ENCODE measurements at places on chromosomes 3 and 15.

DNA sequence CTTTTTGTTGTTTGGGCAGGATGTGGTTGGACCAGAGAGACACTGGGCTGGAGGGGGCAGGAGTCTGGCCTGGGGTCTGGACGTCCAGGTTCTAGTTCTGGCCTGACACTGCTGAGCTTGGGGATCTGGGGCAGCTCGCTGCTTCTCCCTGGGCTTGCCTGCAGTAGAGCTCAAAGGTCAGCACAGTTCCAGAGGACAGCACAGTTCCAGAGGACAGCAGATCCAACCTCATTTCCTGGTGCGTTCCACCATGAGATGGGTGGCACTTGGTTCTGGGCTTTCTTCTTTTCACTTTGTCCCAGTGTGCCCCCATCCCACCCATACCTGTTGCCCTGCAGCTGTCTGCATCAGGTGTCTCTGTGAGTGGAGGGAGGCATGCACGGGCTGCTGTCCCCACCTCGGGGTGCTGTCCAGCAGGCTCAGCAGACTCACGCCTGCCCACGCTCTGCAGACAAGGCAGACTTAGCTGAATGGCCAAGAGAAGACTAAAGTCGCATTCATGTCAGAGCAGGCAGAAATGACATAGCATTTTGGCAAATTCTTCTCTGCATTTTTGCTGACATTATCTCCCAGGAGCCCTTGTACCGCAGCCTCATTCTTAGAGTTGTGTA lies 16.7 kb downstream of the CACNA2D3 start:
- no peak for DNase-seq

DNA sequence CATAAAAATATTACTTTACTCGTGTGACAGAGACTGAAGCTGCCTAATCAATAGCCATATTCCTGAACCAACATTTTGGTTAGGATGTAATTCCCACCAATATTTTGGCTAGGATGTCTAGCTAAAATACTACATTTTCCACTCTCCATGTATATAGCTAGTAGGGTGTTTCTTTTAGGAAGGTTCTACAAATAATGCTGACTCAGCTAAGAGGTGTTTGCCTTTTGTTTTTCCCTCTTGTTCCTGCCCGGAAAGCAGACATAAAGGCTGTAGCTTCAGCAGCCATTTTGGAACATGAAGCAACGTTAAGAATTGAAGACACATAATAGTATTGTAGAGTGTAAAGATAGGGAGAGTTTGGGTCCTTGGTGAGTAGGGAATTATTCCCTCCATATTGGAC lies 187.3 kb upstream of the PDZRN3 start:
- DNase-seq: no peak

GRCh38 chr15:68812069-68812468 lies 8.6 kb downstream of the ANP32A start:
- DNase-seq: no peak

GRCh38 chr15:96053781-96054428 lies 276.6 kb upstream of the NR2F2 start:
- no peak for DNase-seq

DNA sequence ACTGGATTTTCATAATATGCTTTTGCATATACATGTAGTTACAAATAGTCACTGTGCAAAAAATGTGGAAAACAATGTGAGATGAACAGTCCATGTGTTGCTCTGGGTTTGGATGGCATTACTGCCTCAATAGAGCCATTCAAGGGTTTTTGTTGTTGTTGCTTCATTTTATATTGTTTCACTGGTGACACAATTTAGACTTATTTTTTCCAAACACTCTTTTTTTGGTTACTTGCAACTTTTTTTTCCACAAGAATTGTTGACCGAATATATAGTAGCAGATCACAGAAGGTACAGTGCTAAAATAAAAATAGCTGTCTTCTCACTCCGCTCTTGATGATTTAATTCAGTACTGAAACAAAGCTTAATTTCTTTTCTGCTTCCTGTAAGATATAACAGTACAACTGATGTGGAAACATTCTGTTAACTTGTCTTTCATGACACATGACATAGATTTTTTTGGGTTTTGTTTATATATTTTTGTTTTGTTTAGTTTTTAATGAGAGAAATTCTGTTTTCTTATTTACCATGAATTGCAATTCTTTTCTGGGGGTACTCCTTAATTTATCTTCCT lies 618.6 kb downstream of the NAALADL2 start:
- DNase-seq: no peak

DNA sequence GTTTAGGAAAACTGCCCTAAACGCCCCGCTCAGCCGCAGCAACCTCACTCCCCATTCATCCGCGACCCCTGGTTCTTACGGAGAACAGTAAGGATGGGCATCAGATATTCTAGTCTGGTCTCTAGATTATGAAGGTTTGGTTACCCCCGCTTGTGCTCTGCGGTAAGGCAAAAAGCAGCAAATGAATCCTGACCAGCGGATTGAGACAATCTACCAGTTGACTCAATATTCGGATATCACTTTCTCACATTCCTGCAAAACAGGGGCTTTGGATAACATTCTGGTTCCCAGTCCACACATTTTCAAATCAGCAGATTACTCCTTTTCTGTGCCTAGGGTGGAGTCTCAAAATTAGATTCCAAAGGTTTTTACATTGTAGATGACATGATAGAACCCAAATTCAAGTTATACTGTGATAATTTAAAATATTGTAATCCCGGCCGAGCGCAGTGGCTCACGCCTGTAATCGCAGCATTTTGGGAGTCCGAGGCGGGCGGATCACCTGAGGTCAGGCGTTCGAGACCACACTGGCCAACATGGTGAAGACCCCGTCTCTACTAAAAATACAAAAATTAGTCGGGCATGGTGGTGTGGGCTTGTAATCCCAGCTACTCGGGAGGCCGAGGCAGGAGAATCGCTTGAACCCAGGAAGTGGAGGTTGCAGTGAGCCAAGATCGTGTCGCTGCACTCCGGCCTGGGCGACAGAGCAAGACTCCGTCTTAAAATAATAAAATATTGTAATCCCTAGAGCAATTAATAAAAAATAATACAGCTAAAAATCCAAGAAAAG lies 1.1 kb upstream of the CYFIP1 start:
- no peak for DNase-seq

GRCh38 chr3:168024537-168024941 lies 71.2 kb downstream of the GOLIM4 start:
- no peak for DNase-seq

GRCh38 chr15:57890351-57890750 lies 175.2 kb downstream of the ALDH1A2 start:
- no peak for DNase-seq

DNA sequence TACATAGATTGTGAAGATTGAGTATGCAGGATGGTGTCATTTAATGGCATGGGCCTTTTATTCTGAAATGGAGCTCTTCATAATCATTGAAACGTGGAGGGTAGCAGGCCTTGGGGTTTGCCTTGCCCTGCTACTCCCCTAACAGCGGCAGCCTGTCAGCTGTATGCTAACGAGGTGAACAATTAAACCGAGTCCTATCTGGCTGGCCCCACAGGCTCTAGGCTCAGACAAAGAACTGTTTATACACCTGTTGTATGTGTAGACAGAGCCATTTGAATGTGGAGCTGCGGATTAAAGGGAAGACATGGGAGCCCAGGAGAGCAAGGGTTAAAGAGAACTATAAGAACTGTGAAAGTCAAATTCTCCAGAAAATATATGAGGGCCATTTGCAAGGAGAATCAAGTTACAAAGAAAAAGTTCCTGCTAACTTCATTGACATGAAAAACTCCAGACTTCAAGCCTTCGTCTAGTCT lies 116.7 kb upstream of the CGNL1 start:
- DNase-seq: no peak

GRCh38 chr3:114834175-114834940 lies 312.7 kb downstream of the ZBTB20 start:
- no peak for DNase-seq

DNA sequence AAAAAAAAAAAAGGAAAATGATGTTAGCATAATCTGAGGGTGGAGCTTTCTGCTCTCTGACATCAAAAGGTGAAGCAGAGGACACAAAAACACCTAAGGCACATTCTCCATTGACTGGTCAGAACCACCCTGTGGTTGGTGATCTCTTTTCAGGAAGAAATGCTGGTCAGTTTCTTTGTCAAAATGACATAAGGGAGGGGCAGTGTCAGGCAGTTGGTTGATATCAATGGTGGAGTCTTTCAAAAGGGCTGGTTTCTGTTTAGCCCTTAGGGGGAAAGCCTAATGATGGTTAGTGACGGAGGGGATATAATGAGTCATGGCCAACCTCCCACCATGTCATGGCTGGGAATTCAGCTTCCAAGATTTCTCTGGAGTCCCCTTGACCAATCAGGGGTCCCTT lies 185.9 kb upstream of the GBE1 start:
- DNase-seq: no peak

DNA sequence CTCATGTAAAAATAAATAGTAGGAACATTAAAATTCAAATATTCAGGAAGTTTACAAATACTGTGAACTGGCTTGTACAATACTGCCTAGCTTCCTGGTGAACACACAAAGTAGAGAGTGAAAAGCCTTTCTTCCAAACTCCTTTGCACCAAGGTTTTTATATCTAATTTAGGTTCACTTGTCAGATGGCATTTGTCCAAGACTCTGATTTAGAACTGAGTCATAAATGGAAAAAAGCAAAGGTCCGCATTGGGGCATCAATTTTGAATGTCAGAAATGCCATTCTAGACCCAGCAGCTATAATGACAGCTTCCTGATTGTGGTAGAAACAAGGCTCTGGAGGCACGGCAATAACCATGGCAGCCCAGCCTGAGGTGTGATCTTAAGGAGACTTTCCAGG lies 160.7 kb downstream of the PDE8A start:
- DNase-seq: no peak

DNA sequence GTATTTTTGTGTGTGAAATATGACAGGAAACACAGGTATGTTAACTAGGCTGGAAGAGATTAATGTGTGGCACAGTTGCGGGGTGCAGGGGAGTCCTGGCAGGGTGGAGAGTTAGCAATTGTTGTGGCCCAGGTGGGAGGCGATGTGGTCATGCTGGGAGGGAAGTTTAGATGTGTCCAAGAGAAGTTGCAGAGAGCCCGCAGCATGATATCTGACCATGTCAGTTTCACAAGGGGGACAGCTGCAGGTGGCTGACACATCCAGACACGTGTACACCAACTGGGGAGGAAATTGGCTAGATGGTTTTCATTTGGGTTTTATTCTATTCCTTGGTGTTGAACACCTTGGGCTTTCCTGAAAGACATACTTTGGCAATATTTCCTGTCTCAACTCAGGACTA lies 172.8 kb upstream of the RGMA start:
- DNase-seq: no peak

DNA sequence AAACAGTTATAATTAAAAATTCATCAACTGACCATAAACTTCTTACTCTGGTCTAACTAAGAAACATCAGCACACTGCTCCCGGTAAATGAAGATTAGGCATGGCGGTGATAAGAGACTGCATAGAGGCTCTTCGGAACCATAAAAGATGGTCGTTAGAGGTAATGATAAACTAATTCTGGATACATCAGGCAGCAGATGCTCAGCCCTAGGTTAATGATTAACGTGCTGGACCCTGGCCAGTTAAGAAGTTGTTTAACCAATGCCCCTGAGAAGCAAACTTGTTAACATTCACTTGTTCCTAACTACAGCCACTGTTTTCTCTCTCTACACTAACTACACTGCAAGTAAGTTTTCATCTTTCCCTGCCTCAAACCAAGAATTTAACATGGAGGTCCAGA lies 111.5 kb downstream of the PDZRN3 start:
- no peak for DNase-seq

- no peak for DNase-seq
These were observed 13.4 kb downstream of the TAMM41 start for GRCh38 chr3:11832981-11833905.

GRCh38 chr3:42175386-42176240 lies 84.5 kb downstream of the TRAK1 start:
- DNase-seq: no peak

GRCh38 chr3:149145974-149146373 lies 16.5 kb downstream of the HPS3 start:
- DNase-seq: no peak

- DNase-seq: no peak
These were observed 4.5 kb downstream of the NR1I2 start for GRCh38 chr3:119786409-119786808.

DNA sequence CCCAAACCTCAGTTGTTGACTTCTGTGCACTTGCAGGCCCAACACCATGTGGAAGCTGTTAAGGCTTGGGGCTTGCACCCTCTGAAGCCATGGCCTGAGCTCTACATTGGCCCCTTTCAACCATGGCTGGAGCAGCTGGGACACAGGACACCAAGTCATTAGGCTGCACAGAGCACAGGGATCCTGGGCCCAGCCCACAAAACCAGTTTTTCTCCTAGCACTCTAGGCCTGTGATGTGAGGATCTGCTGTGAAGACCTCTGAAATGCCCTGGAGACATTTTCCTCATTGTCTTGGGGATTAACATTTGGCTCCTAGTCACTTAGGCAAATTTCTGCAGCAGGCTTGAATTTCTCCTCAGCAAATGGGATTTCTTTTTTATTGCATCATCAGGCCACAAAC lies 1255.7 kb downstream of the ZPLD1 start:
- no peak for DNase-seq

DNA sequence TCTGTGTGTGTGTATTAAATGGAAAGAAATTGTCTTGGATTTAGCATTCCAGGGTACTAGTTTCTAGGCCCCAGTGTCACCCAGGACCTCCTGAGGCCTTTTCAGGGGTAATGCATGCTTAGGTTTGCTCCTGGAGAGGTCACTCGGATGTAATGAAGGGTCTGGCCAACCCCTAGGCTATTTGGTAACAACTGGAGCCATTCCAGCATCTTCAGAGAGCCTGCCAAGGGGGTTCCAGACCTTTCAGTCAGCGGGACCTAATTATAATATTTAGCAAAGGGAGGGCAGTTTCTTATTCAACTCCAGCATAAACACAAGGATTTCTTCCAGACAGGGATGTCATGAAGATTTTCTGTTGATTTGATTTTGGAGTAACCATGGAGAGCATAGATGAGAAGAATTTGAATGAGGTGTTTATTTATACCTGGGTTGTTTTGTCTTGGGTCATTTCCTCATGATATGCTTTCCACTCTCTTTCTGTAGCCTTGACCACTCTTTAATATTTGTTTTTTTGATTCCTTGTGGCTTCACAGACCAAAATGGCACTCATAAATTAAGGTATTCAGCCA lies 17.4 kb downstream of the KAT2B start:
- DNase-seq: no peak

DNA sequence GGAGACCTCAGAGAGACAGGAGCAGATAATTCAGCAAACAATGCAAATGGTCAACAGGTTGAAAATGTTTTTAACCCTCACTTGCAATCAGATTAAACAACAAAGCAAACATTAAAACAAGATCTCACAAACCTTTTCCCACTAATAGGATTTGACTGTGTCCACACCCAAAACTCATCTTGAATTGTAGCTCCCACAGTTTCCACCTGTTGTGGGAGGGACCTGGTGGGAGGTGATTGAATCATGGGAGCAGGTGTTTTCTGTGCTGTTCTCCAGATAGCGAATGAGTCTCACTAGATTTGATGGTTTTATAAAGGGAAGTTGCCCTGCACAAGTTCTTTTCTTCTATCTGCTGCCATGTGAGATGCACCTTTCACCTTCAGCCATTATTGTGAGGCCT lies 1.3 kb upstream of the LYSMD4 start:
- DNase-seq: no peak

GRCh38 chr3:187167777-187168176 lies 28.5 kb upstream of the RPL39L start:
- no peak for DNase-seq

- DNase-seq: no peak
These were observed 96.1 kb downstream of the MCTP2 start for GRCh38 chr15:94327356-94327936.

GRCh38 chr15:81780966-81781365 lies 264.9 kb downstream of the MEX3B start:
- no peak for DNase-seq
